ENCODE measurements at places on chromosomes 12 and 14.

DNA sequence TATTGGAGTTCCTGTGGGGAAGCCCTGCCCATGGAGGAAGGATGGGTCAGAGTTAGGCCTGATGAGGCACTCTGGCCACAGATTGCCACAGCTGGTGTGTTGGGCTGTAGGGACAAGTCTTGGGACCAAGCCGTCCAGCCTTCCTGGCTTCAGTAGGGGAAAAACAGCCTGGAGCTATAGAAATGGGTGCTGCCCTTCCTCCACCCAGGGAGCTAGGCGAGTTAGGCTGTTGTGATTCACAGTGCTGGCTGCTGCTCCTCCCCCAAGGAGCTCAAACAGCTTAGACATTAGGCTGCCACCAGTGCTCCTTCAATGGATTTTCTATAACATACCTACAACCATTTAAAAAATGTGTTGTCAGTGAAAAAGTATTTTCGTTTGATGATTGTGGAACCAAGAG is 274.3 kb downstream of the RPL10L start:
- DNase-seq: no peak

GRCh38 chr12:113382206-113382605 is 21.5 kb downstream of the SDS start:
- DNase-seq: no peak

DNA sequence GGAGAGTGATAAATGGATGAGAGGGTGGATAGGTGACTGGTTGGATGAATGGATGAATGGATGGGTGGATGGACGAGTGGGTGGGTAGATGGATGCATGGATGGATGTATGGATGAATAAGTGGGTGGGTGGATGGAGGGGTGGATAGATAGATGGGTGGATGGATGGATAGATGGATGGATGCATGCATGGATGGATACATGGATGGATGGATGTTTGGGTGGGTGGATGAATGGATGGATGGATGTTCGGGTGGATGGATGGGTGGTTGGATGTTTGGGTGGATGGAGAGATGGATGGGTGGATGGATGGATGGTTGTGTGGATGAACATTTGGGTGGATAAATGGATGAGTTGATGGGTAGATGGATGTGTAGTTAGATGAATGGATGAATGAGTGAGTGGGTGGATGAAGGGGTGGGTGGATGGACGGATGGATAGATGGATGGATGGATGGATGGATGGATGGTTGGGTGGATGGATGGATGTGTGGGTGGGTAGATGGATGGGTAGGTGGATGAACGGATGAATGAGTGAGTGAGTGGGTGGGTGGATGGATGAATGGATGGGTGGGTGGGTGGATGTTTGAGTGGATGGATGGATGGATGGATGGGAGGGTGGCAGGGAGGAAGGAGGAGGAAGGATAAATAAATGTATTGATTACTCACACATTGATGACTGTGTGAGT is 9.7 kb upstream of the TMEM179 start:
- no peak for DNase-seq

DNA sequence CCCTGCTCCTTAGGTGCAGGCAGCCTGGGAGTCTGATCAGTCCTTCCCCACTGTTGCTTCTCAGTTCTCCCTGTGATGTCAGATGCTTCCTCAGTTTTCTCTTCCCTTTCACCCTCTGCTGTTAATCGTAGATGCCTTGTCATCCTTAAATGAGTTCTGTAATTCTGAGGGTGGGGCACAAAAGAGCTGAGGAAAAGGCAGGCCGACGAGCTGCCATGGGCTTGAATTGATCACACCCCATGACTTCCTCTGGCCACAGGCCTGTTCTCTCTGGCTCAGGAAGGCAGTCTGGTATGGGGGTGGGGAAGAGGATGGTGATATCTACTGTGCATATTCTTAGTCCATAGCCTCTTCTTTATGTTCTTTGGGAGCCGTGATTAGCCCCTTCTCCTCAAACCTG is 5.2 kb upstream of the AP1G2 start:
- no peak for DNase-seq

- DNase-seq: no peak
These were observed 505 bp upstream of the HEBP1 start for GRCh38 chr12:13000616-13000924.

DNA sequence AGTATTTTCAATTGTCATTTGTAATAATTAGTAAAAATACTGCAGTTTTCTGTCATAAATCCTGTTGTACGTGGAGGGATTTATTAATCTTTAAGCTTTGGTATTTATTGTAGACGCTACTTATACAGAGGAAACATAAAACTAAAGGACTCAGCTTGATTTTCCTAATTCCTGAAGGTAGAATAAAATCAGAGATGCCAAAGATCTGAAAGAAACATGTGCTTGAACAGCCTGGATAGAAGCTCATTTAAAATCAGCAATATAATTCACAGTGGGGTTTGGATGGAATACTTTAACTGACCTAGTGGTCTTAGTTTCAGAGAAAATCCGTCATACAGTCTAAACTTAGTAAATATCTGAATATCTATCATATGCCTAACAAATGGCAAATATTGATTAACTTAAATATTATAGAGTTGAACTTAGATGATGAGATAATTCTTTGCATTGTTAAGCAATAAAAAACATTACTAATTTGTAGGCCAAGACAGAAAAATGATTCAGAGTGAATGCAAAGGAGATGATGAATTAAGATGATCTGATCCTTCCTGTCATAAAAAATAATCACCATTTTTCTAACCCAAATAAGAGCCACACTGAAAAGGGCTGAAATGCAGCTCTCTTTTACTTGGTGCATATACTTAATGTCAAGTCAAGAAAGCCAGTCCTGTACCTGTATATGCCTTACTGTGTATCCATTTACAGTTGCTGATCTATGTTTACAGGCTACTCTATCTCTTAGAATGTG is 397.1 kb upstream of the DCN start:
- no peak for DNase-seq

- no peak for DNase-seq
These were observed 6.7 kb downstream of the HDAC7 start for GRCh38 chr12:47812797-47813510.

- no peak for DNase-seq
These were observed 12.1 kb upstream of the PPP4R4 start for GRCh38 chr14:94161981-94162380.

DNA sequence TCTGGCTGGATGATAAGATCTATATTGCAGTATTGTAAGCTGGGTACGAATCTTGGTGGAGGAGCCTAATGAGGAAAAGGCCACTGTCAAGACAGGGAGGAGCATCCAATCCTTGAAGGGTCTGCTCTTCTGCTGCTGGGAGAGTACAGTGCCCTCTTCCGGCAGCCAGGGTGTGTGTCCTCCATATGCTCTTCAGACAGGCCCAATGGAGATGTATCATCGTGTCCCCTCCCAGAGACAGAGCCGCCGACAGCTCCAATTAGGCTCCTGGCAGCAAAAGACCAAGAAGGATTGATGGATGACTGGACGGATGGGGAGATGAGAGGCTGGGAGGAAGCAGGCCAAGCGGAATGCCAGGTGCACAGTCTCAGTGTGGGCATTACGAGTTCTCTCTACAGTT is 51.6 kb upstream of the PIWIL1 start:
- DNase-seq: no peak

DNA sequence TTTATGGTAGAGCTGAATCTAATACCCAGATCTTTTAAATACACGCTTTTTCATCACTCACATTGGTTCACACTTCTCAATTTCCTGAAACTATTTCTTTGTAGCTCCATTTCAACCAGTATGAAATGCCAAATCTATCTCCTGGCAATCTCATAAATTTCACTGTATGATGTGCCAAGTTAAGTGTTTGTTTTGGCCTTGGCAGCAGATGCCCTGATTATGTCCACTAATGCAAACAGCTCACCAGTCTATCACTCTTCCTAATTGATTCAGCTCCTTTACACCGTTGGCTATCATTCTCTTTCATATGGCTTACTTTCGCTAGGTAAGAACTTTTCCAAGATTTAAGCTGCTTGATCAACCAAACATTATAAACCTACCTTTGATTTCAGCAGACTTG is 58.6 kb downstream of the ZFC3H1 start:
- DNase-seq: no peak

DNA sequence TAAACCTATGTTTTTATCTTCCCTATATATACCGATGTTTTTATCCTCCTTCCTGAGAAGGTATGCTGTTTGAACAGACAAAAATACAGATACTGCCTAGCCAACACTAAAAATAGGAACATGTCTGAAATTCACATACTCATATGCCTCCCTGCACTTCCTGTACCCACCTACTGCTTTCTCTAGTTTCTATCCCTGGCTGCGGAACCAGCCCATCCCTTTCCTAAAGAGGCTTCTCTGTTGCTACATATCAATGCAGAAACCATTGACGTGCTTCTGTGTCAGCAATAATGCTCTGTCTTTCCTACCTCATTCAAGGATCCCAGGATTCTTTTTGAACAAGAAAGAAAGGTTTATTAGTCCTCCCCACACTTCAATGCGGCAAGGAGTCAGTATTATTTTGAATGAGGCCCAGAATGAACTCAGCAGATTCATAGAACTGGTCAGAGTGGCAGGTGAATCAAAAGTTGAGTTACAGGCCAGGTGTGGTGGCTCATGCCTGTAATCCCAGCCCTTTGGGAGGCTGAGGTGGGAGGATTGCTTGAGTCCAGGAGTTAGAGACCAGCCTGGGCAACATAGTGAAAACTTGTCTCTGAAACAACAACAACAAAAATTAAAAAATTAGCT is 67.8 kb upstream of the NAP1L1 start:
- no peak for DNase-seq

DNA sequence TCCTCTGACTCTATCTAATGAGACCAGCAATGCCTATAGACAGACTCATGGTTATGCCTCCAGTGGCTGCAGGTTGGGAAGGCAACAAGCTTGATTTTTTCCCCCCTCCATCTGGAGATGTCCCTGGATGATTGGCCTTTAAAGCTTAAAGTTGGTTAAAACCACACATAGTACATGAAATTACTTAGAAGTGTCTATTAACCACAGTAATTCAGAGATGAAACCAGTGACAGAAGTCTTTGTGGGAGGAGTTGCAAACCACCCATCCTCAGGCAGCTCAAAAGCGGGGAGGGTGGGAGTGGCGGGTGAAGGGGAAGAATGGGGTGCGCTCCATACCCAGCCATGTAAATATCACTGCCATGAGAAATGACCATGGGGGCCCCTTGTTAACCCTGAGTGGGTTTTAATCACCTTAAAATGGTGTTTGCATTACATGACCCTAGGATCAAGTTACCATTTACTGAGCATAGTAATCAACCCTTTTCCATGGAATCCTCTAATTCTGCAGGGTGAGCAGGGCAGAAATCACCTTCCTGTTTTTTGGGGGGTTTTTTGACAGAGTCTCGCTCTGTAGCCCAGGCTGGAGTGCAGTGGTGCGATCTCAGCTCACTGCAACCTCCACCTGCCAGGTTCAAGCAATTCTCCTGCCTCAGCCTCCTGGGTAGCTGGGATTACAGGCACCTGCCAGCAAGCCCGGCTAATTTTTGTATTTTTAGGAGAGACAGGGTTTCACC is 133.5 kb downstream of the FOXN3 start:
- no peak for DNase-seq

GRCh38 chr12:7229741-7230140 is 40.3 kb downstream of the PEX5 start:
- no peak for DNase-seq

DNA sequence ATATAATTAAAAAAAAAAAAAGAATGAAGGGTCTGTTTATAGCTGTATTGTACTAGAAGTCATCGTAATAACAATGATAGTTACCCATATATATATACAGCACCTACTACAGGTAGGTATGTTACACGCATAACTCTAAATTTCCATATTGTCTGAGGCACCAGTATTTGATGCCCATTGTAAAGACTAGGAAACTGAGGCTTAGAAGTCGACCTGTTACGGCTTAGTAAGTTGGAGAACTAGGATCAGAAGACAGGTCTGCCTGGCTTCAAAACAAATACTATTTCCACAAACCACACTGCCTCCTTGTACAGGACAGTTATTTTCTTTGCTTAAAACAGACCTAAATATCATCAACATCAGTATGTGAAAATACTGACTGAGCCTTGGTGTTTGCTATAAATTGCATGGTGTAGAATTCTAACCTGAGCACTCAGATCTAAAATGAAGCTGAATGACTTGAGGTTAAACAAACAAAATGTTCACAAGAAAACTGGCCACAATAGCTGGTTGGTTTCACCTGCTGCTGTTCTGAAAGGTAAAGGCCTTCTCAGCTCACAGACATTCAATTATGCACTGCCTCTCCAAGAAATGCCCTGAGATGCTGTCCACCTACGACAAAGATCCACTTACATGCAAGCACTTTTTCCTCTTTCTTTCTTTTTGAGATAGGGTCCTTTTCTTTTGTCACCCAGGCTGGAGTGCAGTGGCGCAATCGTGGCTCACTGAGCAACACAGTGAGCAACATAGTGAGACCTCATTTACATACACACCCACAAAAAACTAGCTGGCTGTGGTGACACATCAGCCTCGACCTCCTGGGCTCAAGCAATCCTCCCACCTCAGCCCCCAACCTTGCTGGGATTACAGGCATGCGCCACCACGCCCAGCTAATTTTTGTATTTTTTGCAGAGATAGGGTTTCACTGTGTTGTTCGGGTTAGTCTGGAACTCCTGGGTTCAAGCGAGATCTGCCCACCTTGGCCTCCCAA is 35.7 kb downstream of the SSH1 start:
- no peak for DNase-seq

DNA sequence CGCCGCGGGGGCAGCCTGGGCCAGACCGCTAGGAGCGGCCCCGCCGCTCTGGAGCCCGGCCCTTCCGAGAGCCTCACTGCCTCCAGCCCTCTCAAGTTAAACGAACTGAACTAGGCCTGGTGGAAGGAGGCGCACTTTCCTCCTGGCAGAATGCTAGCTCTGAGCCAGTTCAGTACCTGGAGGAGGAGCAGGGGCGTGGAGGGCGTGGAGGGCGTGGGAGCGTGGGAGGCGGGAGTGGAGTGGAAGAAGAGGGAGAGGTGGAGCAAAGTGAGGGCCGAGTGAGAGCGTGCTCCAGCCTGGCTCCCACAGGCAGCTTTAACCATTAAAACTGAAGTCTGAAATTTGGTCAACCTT is 5.3 kb downstream of the LTB4R start:
- DNase-seq: no peak

DNA sequence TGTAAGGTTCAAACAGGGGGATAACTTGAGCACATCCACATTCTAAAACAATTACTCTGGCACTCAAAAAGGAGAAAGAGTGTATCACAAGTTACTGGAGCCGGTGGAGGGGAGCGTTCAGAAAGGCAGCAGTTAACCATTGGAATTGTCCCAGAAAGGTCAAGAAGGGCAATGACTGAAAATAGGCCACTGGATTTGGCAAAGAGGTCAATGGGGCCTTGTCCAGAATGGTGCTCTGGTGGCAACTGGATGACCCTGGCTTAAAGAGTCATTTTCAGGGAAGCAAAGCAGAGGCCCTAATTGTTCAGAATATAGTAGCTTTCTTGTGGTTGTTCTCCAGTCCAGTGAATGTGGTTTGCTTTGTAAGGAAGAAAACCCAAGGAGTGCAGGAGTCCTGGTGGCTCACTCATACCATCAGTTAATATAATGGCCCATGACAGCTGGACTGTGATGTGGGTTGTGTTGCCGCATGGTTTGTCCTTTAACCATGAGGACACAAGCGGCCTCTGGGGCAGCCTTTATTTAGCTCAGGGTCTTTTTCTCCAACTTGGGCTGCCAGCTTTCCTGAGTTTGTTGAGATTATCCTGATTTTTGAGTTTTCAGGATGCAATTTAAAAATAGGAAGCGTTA is 142.8 kb upstream of the PELI2 start:
- no peak for DNase-seq
